Activated CD8-positive, alpha-beta T cell treated with anti-CD3 and anti-CD28 coated beads for 36 hours (primary cell): ENCODE measurements at places on chromosomes 6 and 20. TPM values are rescaled to one million over a fixed set of nuclear protein-coding genes. Genes with fewer than 3 reads are reported as not detected.

The VGLL2 gene
- not detected for total RNA-seq

The PLCB1 gene
- 3.1 TPM for total RNA-seq

The HCK gene
- not detected for total RNA-seq

The BANF2 gene
- total RNA-seq: not detected

The ELOVL5 gene
- total RNA-seq: 92.7 TPM

DNA sequence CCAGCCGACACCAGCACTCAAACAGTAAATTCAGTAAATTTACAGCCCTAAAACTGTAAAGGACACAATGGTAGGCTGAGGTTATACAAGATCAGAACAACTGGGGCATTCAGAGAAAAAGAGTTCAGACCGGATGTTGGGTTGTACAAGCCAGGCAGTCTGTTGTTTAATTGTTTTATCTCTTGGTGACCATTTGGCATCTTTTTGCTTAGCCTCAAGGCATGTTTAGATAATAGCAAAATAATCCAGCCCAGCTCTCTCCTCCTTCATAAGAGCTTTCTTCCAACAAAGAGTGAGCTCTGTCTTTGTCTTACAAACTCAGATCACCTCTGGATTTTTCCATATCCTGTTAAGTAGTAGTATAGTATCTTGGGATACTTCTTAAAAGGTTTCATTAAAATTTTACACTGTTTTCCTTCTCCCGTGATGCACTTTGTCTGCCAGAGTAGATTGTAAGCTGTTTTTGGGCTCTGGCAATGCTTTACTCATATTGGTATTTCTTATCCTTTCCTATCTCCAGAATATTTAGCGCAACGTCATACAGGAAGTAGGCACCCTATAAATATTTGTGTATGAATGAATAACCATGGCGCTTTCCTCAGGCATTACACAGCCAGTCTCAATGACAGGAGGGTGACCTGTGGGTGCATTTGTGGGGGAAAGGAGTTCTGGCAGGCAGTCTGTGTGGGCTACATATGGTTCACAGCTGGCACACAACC is 35.6 kb upstream of the TRAM2 start:
- no peak for DNase-seq

GRCh38 chr6:114008331-114008730 is 37.4 kb upstream of the HDAC2 start:
- no peak for DNase-seq

DNA sequence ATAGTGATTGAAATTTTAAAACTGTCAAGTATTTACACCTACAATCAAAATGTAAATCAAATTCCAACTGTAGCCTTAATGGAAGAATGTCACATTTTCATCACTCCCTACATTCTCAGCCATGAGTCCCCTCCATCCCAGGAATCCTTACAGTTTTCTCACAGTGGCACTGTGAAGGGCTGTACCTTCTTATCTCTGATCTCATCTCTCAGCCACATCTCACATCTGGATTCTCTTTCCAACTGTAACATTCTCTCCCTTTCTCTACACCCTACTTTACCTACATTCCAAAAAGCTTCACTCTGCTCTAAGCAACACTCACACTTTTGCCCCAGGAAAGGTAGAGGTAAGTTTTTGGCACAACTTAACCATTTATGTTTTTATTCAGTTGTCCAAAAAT is 8.9 kb upstream of the MARCKS start:
- DNase-seq: no peak

- DNase-seq: no peak
Observed at GRCh38 chr6:158863646-158864045, 44.5 kb upstream of the EZR start.

DNA sequence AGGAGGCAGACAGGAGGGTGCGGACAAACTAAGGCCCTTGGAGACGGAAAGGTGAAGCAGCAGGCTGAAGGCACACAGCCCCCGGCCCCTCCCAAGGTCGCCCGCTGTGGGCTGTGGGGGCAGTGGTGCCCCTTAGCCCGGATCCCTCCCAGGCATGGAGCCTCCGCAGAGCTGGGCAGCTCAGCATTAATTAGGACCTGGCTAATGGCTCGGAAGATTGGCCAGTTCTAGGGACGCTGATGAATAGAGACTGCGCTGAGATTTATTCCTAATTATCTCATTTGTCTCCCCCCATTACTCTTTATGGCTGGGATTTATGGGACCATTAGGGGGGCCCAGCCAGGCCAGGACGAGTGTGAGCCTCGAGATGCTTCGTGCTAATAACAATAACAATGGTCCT is 20.4 kb downstream of the MDFI start:
- DNase-seq: no peak

GRCh38 chr6:35083507-35083906 is 57.6 kb downstream of the TCP11 start:
- no peak for DNase-seq

GRCh38 chr6:1599469-1599868 is 10.2 kb upstream of the FOXC1 start:
- DNase-seq: no peak
